ENCODE measurements at places on chromosomes 1 and 21.

DNA sequence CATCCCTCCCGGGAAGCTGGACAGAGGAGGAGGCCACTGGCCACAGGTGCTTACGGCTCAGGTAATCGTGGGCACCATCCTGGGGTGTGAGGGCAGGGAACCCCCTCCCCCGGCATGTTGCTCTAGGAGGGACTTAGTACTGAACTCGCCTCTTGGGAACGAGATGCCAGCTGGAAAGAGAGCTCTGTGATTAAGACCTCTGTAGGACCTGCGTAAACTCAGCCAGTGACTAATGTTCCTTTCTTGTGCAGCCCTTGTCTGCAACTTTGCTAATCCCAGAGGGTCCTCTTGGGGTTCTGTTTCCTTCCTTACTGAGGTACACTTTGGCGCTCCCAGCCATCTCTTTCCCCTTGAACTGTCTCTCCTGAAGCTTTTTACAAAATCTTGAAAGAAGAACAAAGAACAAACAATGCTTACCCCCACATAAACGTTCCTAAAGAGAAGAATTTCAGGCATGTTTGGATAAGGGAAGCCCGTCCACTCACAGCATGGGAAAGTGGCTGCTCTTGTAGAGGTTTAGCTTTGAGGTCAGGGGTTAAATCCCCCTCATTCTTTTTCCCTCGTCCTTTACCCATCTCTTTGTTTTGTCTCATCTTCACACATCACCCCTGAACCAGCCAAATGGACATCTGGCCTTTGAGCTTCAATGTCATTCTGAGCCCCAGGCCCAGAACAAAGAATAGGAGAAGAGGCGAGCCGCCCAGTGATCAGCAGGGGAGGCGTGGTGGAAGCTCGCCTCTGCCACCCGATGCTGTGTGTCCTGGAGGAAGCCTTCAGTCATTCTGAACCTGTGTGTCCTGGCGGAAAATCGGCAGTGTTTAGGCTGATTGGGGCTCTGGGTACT is 37.4 kb downstream of the CITED4 start:
- DNase-seq: peak; percentile 36

DNA sequence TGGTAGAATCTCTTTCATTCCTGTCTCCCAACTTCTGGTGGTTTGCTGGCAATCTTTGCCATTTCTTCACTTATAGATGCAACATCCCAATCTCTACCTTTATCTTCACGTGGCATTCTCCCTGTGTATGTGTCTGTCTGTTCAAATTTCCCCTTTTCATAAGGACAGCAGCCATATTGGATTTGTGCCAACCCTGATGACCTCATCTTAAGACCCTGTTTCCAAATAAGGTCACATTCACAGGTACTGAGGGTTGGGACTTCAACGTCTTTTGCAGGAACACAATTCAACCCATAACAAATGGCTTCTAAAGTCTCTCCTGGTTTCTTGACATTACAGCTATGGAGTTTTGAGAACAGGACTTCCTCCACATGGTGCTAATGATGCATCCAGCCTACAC is 84.5 kb upstream of the OLIG2 start:
- DNase-seq: no peak

DNA sequence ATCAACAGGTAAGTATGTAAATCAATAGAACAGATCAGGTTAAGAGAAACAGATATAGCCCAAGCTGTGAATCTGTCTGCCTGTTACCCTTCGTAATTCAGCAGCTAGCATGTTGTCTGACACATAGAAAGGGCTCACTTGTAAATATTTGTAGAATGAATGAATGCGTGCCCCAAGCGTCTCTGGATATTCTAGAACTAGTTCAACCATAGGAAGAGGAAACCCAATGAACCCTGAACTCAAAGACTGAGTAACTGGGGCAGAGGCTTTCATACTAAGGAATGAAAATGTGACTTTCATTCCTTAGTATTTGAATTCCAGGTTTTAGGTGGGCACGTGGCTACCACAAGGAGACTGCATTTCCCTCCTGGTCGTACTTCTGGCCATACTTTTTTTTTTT is 60.1 kb upstream of the SMYD2 start:
- no peak for DNase-seq

GRCh38 chr1:220012259-220012658 is 34.0 kb downstream of the EPRS1 start:
- DNase-seq: no peak

DNA sequence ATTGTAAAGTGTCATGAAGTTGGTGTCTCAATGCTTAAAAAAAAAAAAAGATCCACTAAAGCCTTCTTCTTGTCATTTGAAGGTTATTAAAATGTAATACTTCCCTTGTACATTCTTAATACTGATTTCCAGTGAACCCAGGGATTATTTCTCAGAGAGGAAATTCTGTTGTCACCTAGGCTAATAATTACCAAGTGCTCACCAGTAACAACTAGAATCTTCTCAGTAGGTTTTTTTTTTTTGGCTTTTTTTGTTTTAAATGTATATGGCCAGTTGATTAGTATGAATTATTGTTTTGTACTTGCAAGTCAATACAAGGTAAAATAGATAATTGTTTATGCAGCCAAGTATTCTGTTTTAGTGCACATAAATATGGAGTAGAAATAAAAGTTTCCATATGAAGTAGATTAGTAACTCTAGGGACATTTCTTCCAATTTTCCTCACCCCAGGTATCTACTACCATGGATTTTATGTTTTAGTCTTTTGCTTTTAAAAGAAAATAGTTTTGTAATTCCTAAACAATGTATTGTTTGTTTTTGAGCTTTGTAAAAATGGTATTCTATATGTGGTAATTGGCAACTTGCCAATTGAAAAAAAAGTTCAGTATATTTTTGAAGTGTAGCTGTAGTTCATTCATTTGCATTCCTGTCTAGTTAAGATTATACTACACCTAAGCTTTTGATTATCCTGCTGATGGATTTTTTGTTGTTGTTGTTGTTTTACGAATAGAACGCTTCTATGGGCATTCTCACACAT is 21.9 kb downstream of the LAMC1 start:
- no peak for DNase-seq

GRCh38 chr1:31939484-31940329 is 1.5 kb upstream of the PTP4A2 start:
- peak; percentile 85 for DNase-seq

GRCh38 chr1:84502927-84503326 is 3.3 kb upstream of the SPATA1 start:
- no peak for DNase-seq

GRCh38 chr1:194802572-194802971 is 1616.2 kb upstream of the B3GALT2 start:
- no peak for DNase-seq

GRCh38 chr1:65363484-65363883 is 54.1 kb downstream of the DNAJC6 start:
- no peak for DNase-seq

GRCh38 chr1:164673584-164674214 is 114.7 kb downstream of the PBX1 start:
- peak; percentile 61 for DNase-seq

DNA sequence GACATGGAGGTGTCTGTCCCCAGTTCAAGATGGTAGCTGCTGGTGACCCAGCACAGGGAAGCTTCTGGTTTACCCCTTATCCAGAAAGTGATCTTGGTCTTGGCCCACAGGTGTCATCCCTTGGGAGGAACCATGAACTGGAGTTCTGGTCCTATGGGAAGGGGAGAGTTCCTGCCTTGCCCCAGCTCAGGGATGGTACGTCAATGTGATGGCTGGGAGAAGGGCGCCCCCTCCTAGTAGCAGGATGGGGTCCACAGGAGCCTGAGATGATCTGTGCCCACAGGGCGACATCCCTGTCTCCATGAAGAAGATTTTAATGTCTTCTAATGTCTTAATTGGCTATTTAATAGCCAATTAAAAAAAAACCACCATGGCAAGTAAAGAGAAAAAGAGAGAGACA is 249.8 kb downstream of the SIPA1L2 start:
- no peak for DNase-seq

GRCh38 chr1:49408346-49408745 is 615.4 kb downstream of the AGBL4 start:
- no peak for DNase-seq

DNA sequence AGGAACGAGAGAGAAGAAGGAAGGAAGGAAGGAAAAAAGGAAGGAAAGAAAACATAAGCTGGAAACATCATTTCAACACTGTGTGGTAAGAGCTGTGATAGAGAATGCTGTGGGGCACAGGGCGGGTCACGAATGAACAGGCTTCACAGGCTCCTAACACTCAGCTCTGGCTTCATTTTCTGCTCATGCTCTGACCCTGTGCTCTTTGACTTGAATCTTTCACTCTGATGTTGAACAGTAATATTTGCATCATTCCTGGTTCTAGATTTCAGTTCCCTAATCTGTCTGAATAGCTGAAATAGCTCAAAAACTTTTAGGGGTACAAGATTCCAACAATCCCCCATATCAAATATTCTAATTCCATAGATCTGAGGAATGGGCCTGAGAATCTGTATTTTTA is 207.3 kb downstream of the LHX8 start:
- DNase-seq: no peak

DNA sequence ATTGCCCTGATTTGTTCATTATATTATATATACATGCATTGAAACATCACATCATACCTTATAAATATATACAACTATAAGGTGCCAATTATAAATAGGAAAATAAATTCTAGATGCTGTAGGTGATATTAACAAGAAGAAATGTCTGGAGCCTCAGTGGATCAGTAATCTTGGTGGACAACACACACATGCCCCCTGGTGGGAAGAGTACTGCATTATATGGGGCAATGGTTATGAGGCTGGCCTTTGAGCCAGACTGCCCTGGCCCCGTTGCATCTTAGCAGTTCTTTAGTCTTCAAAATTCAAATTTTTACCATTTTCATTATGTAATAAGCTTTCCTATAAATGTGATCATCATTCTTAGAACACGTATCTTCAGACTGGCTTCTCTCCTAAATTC is 335.0 kb upstream of the GREM2 start:
- DNase-seq: peak; percentile 35

DNA sequence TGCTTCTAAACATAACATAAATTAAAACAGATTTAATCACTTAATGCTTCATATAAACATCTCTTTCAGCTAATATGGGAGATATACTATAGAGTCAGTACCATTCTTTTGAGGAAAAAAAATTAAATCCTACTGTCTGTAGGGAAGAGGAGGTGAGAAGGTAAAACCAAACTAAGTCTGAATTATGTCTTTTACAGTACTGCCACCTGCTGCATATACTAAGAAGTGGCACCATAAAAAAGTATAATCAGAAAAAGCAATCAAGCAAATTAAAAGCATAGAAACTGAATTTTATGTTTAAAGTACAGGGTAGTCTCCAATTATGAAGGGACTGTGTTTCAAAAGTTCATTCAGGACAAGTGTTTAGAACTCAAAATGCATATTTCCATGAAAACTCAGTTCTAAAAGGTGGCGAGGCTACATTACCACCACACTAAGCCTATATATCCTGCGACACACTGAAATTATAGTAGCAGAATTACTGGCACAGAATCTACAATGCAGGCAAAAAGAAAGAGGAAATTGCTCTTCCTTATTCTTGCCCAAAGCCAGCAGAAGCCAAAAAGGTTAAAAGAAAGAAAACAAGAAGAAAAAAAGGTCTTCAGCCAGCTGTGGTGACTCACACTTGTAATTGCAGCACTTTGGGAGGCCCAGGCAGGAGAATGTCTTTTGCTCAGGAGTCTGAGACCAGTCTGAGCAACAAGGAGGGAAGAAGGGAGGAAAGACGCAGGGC is 9.0 kb downstream of the NSL1 start:
- no peak for DNase-seq

DNA sequence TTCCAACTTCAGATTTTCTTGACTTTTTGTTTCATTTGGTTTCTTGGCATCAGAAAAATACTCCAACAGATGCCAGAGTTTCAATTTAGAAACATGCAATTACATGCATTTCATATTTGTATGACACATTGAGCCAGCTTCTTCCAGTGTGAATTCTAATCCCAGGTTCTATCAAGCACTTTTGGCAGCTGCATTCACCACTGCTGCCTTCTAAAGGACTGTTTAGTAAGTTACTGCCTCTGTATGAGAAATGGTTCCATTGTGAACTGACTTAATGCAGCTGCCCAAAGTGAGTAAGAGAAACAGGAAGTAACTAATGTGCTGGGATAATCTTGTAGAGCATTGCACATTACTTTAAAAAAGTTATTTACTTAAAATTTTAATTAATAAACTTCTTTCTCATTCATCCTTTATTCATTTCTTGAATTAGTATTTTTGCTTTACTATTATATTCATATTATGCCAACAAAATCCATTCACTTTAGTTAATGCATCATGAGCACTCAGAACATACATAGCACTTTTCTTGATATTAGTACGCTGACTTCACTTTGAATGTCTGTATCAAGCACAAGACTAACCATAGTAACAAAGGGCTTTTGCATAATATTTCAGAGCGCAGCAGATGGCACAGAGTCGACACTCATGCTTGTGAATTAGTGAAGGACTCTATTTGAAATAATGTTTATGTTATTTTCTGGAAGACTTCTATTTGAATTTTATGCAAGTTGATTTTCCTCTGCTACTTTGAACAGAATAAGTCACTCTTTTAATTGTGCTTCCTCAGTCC is 9.8 kb downstream of the RGS18 start:
- DNase-seq: no peak

DNA sequence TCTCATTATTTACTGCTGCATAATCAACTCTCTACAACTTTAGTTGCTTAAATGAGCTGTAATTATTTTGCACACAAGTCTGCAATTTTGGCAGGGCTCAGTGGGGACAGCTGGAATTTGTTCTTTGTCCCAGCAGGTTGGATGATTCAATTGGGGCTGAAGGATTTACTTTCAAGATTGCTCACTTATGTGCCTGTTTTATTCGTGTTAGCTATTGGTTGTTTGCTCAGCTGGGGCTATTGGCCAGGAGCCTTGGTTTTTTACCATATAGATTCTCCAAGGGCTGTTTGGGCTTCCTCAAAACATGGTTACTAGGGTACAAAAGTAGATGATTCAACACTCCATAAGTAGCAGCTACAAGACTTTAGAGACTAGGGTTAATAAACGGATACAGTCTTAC is 13.4 kb downstream of the OR10R2 start:
- no peak for DNase-seq

GRCh38 chr1:40774266-40774998 is 9.2 kb upstream of the KCNQ4 start:
- DNase-seq: peak; percentile 48

GRCh38 chr1:12294076-12294475 is 64.2 kb downstream of the VPS13D start:
- no peak for DNase-seq

- no peak for DNase-seq
Measured at GRCh38 chr1:66311092-66311491, 222.9 kb upstream of the SGIP1 start.

- DNase-seq: peak; percentile 7
Measured at GRCh38 chr1:92949937-92950817, 11.1 kb downstream of the DIPK1A start.

DNA sequence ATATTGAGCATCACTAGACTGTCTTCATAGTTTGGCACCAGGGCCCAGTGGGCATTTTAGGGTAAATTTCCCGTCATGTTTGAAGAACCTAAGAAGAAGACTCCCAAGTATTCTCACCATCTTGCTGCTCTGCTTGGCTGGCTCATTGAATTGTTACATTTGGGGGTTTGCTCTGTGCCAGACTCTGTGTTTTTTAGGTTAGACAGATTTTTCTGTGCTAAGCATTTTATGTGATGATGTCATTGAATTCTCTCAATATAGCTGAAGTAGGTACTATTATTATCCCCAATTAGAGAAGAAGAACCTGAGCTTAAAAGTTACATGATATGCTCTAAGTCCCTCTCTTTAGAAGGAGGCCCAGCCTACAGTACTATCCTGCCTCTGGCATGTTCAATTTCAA is 28.0 kb upstream of the DNASE2B start:
- no peak for DNase-seq

GRCh38 chr1:92483610-92484471 is 2.9 kb downstream of the GFI1 start:
- no peak for DNase-seq

GRCh38 chr1:11046625-11047365 is at the start of gene MASP2:
TSS of gene MASP2 (minus strand) at chr1:11047239. CDS start at chr1:11047207, 32 bp downstream.
- DNase-seq: no peak

- no peak for DNase-seq
Measured at GRCh38 chr1:68230901-68231626, 1.3 kb downstream of the WLS start.

Measured in A549 (cell line).